HS-27A (cell line): ENCODE measurements at places on chromosomes 16 and 17.

DNA sequence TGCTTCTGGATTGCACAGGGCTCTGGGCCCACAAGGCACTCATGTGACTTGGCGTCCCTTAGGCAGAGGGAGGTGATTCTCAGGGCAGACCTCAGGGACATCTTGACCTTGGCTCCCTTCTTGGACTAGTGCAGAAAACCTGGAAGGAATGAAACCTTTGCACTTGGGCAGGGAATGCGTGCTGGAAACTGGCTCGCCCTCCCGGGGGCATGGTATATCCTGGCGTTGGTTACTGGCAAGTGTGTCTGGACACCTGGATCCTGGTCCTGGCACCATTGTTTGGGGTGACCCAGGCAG is 63.5 kb upstream of the LGALS9 start:
- no peak for DNase-seq

GRCh38 chr16:9913604-9914326 is 268.5 kb downstream of the GRIN2A start:
- no peak for DNase-seq

DNA sequence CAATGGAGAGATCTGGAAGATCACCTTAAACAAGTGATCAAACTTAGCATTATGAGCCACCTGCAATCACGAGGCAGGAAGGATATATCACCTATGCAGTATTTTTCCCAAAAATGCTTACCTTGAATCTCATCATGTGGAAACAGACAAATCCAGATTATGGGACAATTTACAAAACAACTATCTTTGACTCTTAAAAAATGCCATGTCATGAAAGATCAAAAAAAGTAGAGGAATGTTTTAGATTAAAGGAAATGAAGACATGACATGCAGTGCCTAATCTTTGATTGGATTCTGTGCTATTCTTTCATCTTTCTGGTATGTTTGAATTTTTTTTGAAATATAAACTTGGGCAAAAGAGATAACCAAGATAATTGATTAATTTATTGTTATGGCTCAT is 95.9 kb downstream of the KPNA2 start:
- DNase-seq = no peak

GRCh38 chr16:4654011-4654963 is 29.7 kb downstream of the MGRN1 start:
- no peak for DNase-seq

- DNase-seq = no peak
Observed at GRCh38 chr16:86133847-86134375, 234.9 kb downstream of the IRF8 start.

DNA sequence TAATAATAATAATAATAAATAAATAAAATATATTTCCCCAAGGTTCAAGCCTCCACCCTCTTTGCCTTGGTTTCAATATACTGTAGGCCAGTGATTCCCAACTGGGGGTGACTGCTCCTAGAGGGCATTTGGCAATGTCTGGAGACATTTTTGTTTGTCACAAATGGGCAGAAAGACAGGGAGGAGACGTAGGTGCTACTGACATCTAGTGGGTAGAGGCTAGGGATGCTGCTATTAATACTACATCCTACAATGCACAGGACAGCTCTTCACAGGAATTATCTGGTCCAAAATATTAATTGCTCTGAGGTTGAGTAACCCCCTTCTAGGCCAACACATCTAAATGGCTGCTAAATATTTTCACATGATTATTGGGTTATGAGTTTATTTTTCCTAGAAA is 12.8 kb upstream of the PRR14 start:
- DNase-seq = no peak

- DNase-seq = no peak
Observed at GRCh38 chr17:41894791-41895331, 23.9 kb downstream of the ACLY start.

- no peak for DNase-seq
Observed at GRCh38 chr16:82181461-82182185, 11.6 kb upstream of the MPHOSPH6 start.

DNA sequence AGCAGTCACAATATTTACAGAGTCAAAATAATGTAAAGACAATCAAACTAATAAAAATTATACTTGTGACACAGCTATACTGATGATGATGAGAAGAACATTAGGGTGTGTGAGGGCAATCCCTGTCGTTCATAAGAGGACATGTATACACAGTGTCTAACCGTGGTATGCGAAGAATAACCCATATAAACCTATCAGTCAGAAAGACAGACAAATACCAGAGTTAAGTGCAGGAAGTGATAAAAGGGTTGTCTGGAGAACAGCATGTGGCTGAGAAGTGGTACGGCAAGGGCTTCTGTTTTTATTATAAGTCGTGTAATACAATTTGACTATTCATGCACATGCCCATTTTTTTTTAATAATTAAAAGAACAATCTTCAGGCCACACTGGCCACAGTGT is 46.7 kb downstream of the LMF1 start:
- no peak for DNase-seq

DNA sequence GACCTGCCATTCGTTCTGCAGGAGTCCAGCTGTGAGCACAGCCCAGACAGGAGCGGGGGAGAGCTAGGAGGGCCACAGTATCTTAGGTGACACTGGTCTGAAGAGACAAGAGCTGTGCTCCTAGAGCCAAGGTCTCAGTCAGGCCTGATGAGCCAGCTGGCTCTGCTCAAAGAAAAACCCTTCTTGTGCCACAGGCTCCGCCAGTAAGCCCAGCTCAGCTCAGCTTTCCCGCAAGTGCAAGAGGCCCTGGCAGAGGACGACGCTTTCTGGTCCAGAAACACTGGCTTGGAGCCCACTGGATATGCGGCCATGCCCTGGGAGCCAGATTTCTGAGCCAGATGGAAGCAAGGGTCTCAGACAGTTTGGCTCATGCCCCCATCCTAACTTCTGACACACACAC is 23.9 kb downstream of the PEMT start:
- no peak for DNase-seq
